T-cell (primary cell): ENCODE measurements at places on chromosomes 2 and 18. TPM values are rescaled to one million over a fixed set of nuclear protein-coding genes. Genes with fewer than 3 reads are reported as not detected.

GRCh38 chr18:27378431-27379095 is 193.5 kb upstream of the CHST9 start:
- DNase-seq, result no peak

GRCh38 chr2:71800106-71800809 is 346.9 kb downstream of the DYSF start:
- DNase-seq, result no peak

DNA sequence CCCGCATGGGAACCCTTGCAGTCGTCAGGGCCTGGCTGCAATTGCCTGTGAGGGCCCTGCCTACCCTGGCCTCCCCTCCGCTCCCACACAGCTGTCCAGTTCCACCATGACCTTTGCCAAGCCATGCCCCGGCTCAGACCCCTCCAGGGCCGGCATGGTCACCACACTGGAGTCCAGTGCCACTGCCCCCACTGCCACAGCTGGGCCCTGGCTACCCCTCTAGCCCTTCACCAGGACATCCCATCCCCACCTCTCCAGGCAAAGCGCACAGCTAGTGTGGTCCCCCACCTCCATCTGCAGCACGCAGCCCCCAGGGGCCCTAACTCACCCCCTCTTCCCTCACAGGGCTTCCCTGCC is 70.3 kb upstream of the SMAD7 start:
- DNase-seq, result no peak

DNA sequence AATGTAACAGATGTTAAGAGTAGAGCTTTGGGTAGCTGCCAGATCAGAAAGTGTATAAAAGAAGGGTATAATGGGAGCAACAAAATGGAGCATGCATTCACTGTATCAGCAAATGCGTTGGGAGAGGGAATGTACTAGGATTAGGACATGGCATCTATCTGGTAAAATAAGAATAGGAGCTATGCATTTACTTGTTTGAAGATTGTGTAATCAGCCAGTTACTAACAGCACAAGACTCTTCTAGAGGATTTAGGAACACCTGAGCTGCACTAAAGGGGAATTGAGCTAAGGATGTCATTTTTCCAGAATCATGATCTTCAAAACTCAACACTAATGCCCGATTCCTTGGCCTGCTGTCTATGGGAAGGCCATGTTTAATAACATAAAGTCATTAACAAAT is 394.2 kb upstream of the TNP1 start:
- DNase-seq, result no peak

GRCh38 chr2:64404002-64404731 is 49.8 kb upstream of the LGALSL start:
- no peak for DNase-seq

- DNase-seq, result no peak
These were observed 401.9 kb downstream of the LNPK start for GRCh38 chr2:175599966-175600831.

- DNase-seq, result no peak
These were observed 510.7 kb downstream of the RIT2 start for GRCh38 chr18:42604820-42605219.

GRCh38 chr2:109067631-109068125 is 61.3 kb upstream of the SH3RF3 start:
- no peak for DNase-seq

DNA sequence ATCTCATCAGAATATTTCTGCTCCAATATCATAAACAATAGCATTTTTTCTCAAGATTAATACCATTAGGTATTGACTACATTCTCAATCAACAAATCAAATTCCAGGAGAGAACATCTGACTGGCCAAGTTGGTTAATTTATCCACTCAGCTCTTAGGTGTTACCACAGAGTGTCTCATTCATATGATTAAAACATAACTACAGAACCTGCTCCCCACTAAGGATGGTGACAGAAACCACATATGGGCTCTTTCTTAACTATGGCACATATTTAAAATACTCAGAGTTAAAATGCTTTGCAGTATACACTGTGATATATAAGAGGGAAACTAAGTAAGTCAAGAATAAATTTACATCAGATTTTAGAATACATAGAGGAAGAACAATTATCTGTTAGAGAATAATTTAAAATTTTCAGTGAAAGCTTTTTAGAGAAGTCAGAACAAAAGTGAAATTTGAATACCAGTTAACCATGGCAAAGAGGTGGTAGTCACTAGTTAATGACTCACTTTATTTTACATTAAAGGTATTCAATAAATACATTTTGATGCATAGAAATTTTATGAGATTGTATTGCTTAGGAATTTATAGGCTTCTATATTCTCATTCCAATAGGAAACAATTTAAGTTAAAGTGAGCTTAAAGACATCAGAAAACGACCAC is 1120.8 kb upstream of the TMEFF2 start:
- no peak for DNase-seq

DNA sequence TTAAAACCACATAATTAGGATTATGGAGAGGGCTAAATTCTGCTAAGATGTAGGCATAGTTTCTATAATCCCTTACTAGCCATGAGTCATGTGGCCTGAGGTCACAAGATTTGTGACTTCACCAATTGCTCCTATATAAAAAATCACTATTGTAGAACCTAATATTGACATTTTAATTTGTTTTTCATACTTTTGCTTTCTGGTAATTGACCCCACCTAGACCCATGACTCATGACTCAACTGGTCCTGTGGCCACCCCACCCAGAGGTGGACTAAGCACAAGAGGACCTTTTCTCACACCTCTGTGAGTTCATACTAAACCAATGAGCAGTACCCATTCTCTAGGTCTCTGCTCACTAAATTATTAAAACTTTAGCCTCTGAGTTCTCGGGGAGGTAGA is 1567.5 kb upstream of the LRRTM1 start:
- DNase-seq, result no peak

- no peak for DNase-seq
These were observed 72.9 kb downstream of the CIB4 start for GRCh38 chr2:26568076-26568890.

- DNase-seq, result no peak
These were observed 209.6 kb upstream of the TNP1 start for GRCh38 chr2:217069263-217070042.

GNAL gene
- total RNA-seq, result 0.75 TPM

MGAT4A gene
- total RNA-seq, result 199 TPM

ERCC3 gene
- 62.1 TPM for total RNA-seq

AFF3 gene
- total RNA-seq, result 23.5 TPM
